ENCODE measurements at places on chromosomes 2 and 18.

DNA sequence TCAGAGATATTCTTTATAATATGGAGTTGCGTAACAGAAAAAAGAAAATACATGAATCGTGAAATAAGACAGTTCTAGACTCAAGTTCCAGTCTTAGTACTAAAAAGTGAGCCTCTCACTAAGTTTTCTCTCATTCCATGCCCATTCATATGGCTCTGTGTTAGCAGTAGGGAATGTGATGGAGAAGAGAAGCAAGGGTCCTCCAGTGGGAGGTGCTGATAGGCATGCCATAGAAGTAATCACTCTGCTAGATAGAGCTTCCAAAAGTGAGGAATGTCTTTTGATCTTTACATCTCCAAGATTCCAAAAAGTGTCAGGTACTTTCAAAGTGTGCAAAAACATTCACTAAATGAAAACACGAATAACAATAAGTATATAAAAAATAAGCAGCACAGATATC lies 678.4 kb downstream of the DCDC2C start:
- DNase-seq = no peak

DNA sequence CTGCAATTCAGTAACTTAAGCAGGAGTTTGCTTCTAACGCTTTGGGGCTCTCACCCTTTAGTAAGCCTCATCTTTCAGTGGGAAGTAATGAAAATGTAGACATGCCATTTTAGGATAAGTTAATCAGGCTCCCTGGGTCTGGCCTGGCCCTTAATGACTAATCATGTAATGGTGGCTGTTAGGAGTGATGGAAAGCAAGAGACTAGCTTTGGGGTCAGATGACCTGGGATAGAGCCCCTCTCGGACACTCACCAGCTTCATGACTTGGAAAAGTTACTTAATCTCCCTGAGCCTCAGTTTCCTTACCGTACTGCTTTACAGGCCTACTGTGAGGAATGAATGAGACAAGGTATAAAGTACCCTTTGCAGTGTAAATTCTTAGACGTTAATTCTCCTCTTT lies 194.4 kb downstream of the LPIN1 start:
- DNase-seq = no peak

- no peak for DNase-seq
Observed at GRCh38 chr2:85516653-85517389, 22.1 kb upstream of the MAT2A start.

DNA sequence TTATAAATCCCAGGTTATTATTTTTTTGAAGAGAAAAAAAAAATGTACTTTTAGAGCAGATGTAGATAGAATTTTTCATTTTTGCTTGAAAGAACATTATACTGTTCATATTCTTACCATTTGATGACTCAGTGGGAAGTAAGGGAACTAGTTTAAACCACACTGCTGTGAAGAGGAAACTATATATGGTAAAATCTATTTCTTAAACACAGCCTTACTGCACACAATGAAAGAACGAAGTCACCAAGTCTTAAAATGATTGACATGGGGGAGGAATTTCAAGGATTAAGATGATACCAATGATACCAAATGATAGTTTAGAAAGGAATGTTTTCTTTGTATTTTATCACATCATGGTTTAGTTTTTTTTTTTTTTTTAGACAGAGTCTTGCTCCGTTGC lies 5.0 kb downstream of the ACTR2 start:
- no peak for DNase-seq

- no peak for DNase-seq
Observed at GRCh38 chr2:159111346-159111927, 143.0 kb downstream of the TANC1 start.

DNA sequence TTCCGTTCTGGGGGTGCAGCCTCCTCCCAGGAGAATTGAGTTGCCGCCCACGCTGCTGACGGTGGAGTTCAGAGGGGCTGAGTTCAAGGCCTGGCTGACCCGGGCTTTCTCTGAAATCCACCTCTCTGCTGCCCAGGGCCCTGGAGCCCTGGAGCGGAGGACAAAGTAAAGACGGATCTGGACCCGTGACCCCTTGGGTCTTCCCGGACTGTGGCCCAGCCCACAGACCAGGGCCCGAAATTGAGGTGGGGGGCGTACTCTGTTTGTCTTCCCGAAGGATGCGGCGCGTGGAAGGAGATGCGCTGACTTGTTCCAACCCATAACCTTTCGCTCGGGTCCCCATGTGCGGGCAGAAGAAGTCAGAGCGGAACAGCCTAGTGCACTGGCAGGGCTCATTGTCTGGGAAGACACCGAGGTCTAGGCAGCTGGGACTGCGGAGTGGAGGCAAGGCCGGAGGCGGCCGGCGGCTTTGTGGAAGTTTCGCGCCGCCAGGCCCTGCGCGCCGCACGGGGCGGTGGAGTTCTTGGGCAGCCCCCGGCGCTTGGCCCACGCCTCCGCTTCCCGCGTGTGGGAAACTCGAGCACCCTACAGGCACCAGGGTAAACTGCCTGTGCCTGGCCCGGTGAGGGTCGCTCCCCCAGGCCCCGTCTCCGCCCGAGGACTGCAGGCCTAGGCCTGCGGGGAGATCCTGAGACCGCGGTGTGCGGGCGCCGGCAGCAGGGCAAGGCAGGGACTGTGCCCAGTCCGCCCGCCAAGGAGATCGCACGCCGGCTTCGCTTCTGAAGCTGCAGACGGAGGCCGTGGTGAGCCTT lies 9.8 kb downstream of the POU3F3 start:
- DNase-seq = no peak

DNA sequence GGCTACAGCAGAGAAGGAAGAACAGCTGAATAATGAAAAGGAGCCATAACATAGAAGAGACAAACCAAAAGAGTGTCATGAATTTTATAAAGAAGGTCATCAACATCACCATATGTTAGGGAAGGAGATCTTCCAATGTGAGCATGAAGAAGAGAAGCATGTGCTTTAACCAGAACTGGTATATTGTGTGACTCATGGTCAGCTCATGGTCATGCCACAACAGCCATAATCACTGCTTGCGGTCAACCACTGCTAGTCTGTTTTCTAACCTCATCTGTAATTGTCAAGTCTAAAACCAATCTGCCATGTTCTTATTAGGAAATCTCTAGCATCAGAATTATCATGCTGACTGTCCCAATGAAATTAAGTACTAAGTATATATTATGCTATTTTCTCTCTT lies 204.1 kb upstream of the VRK2 start:
- DNase-seq = no peak

- peak; percentile 30 for DNase-seq
Observed at GRCh38 chr2:64018701-64019082, 536 bp downstream of the VPS54 start.

- DNase-seq = no peak
Observed at GRCh38 chr2:3244486-3244885, 133.1 kb downstream of the EIPR1 start.

- no peak for DNase-seq
Observed at GRCh38 chr2:234488486-234488885, 8.4 kb downstream of the ARL4C start.

DNA sequence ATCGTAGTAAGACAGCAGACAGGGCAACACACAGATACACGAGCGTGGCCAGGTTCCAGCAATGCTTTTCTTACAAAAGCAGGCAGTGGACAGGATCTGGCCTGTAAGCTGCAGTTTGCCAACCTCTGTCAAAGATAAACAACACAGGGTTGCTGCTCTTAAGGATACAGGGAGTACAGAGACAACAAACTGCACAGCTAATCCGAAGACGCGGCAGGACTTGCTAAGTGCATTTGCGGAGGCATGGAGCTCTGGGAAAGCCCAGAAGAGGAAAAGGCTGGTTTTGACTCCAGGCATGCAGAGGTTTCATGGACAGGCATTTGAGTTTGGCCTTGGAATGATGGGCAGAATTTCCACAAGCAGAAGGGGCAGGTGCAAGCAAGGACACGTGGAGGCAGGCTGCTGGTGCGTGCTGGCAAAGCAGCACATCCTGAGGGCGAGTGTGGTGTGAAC lies 24.4 kb downstream of the SERTAD2 start:
- DNase-seq = peak; percentile 48

DNA sequence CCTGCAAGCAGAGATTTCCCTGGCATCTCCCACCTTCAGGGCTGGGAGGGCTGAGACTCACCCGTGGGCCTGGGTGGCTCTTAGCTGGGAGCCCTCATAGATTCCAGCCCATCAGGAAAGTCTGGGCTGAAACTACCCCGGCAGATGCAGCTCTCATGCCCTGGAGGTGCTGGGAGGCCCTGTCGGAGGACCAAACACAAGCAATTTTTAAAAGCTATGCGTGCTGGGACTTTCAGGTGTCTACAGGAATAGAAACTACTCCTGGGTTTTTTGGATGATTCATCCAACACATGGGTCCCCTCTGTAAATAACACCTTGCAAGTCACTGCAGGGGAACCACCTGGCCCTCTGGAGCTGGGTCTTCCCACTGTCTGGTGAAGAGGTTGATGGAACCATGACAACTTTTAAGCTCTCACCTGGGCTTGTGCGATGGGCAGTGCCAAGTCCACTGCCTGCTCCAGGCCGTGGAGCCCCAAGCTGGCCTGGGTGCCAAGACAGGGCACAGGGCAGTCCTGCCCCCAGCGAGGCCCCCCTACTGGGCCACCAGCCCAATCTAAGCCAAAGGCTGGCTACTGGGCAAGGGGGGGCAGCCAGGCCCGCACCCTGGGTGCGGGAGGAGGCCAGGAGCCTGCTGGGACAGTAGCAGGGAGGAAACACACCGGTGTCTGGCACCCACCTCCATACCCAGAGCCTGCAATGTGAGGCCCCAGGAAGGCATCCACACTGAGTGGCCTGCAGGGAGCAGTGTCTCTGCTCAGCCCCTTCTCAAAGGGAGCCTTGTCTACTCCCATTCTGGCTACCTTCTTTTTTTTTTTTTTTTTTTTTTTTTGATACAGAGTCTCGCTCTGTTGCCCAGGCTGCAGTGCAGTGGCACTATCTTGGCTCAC lies 1.1 kb upstream of the GPR55 start:
- DNase-seq = no peak

GRCh38 chr2:82790206-82791021 lies 1668.7 kb downstream of the SUCLG1 start:
- DNase-seq = no peak

DNA sequence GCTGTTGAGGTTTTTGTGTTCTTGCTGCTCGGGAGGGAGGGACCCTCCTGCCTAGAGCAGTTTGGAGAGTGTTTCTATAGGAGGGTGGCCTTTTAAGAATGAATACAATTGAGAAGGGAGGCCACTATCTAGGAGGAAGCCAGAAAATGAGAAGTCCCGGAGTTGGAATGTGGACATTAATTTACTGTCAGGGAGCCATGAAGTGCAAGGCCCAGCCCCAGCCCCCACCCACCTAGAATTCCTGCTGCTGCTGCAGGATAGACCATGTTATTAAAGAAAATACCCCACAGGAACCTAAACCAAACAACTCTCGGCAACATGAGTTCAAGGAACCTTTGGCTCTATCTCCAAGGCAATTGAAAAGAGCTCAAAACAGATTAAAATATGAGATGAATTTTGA lies 46.0 kb downstream of the ZBTB7C start:
- no peak for DNase-seq

- DNase-seq = no peak
Observed at GRCh38 chr2:144931480-144931879, 411.6 kb upstream of the ZEB2 start.

GRCh38 chr2:99576775-99577174 lies 87.0 kb upstream of the REV1 start:
- no peak for DNase-seq

DNA sequence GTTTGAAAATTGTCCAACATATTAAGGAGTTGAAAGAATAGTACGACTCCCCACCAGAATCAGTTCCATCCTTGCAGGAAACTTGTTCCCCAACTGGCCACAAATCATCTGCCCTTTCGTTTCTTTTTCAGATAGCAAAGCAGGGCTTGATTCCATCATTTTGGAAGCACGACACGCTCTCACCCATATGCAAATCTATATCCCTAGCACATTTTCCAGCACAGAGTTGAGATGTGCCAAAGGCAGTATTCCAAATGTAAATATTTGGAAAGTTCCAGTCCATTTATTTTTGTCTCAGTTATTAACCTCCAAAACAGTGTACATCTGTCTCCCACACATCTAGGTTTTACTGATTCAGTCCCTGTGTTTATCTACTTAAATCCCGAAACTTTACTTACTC lies 128.8 kb upstream of the BCL2L11 start:
- no peak for DNase-seq

DNA sequence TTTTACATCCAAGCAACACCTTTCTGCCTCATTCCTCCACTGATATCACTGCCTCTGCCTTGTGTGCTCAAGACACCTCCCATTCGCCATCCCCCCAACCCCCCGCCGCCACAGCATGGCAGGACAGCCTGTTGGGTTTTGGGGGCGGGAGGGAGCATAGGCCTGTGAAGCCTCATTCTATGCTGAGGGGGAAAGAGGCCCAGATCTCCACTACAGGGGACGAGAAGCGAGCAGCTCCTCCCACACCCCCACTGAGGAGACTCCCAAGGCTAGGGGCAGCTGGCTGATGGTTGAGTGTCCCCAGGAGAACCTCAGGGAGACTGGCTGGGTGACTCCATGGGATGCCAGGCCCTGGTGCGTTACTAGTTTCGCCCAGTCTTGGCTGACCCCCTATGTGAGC lies 214.3 kb upstream of the SIX2 start:
- no peak for DNase-seq

DNA sequence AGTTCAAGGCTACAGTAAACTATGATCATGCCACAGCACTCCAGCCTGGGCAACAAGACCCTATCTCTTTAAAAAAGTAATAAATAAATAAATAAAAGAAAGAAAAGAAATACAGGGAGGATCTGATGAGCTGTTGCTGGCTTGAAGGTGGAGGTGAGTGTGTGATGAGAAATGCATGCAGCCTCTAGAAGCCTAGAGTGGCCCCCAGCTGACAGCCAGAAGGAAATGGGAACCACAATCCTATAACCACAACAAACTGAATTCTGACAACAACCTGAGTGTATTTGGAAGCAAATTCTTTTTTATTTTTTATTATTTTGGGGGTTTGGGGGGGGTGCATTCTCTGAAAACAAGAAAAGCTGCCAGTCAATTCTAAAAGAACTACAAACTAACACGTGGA lies 14.6 kb downstream of the NOL10 start:
- no peak for DNase-seq

GRCh38 chr2:203532957-203533658 lies 2.0 kb downstream of the RAPH1 start:
- DNase-seq = no peak

Data from BE2C (cell line).